ENCODE measurements at places on chromosomes 6 and 20.

DNA sequence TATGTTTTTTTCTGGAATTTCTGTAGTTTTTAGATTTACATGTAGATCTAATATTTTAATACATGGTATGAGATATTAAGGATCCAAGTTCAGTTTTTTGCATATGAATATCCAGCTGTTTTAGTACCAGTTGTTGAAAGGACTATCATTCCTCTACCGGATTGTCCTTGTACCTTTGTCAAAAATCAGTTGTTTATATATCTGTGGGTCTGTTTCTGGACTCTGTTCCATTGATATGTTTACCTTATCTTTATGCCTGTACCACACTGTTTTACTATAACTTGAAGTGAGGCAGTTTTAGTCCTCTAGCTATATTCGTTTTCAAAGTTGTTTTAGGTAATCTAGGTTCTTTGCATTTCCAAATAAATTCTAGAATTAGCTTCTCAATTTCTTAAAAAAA lies 47.7 kb downstream of the CBFA2T2 start:
- H3K36me3 ChIP-seq, result peaks cover 3% of the 10 kb centered on the region
- no peak overlapping the region for H3K27ac ChIP-seq
- H3K4me1 ChIP-seq, result no peaks in the 10 kb centered on the region
- H3K27me3 ChIP-seq, result no peaks in the 10 kb centered on the region
- no peak overlapping the region for H3K4me3 ChIP-seq

DNA sequence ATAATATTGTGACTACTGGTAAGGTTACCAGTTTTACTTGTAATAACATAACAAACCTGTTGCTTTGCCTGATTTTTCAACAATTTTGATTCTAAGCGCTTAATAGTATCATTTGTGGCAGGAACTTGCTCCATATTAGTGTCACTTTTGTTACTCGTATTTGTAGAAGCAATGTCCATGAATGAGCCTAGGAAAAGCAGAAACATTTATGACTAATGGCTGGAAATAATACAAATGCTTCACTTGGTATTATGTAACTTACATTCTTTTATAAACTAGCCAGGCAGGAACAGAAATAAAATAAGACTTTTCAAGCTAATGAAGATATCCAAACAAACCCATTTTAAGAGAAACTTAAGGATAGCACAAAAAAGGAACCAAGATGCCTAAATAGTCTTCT lies 38.9 kb downstream of the MAP3K7 start:
- H3K27me3 ChIP-seq, result no peaks in the 10 kb centered on the region
- no peak overlapping the region for H3K27ac ChIP-seq
- DNase-seq, result no peak
- peaks cover 63% of the 10 kb centered on the region for H3K36me3 ChIP-seq
- no peak overlapping the region for H3K4me3 ChIP-seq
- peaks cover 4% of the 10 kb centered on the region for H3K4me1 ChIP-seq

DNA sequence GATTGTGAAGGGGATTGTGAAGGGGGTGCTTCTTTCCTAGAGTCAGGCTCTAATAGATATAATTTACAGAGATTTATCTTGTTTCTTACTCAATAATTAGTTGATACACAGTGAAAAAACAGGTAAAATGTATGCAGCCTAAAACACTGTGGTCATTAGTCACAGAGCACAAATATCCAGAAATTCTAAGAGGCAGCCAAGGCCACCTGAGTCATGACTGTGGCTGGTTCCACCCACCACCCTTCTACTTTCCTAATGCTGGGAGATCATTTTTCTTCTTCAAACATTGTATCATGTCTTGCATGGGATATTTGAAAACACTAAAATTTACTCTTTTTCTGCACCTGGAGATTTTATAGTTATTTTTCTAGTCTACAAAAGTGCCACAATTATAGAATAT lies 181.6 kb downstream of the OTOR start:
- no peaks in the 10 kb centered on the region for H3K36me3 ChIP-seq
- no peak overlapping the region for H3K4me3 ChIP-seq
- no peak for DNase-seq
- no peaks in the 10 kb centered on the region for H3K4me1 ChIP-seq

GRCh38 chr6:6924708-6925107 lies 183.1 kb upstream of the RREB1 start:
- no peak overlapping the region for H3K27ac ChIP-seq
- H3K27me3 ChIP-seq, result peaks cover 3% of the 10 kb centered on the region
- H3K4me3 ChIP-seq, result no peak overlapping the region

GRCh38 chr20:10637031-10637559 lies 36.7 kb downstream of the JAG1 start:
- no peak for DNase-seq
- no peak overlapping the region for H3K4me3 ChIP-seq
- no peaks in the 10 kb centered on the region for H3K4me1 ChIP-seq
- no peaks in the 10 kb centered on the region for H3K27me3 ChIP-seq
- no peak overlapping the region for H3K27ac ChIP-seq

GRCh38 chr20:63525971-63526370 lies 5.4 kb downstream of the PPDPF start:
- H3K27ac ChIP-seq, result no peak overlapping the region
- no peak for DNase-seq

GRCh38 chr20:36885356-36885755 lies 9.4 kb downstream of the TLDC2 start:
- no peak for DNase-seq
- peaks cover 25% of the 10 kb centered on the region for H3K36me3 ChIP-seq
- H3K4me3 ChIP-seq, result no peak overlapping the region
- H3K4me1 ChIP-seq, result peaks cover 12% of the 10 kb centered on the region

Measured in activated CD8-positive, alpha-beta T cell treated with anti-CD3 and anti-CD28 coated beads, Interleukin-2, amount 10 ng/mL, durations not matched to agents 7 days and 5 days (primary cell).